Fibroblast of lung (primary cell): ENCODE measurements at places on chromosomes 7 and 10. TPM values are rescaled to one million over a fixed set of nuclear protein-coding genes. Genes with fewer than 3 reads are reported as not detected.

GRCh38 chr7:99390941-99391602 lies 16.5 kb downstream of the ARPC1B start:
- no peak for DNase-seq

The LRMDA gene
- 0.76 and 1.7 TPM in 2 replicates for polyA plus RNA-seq

GRCh38 chr7:107643407-107643806 lies 17.2 kb upstream of the SLC26A4 start:
- DNase-seq: peak; percentile 61

GRCh38 chr10:44908066-44908749 lies 2.9 kb upstream of the TMEM72 start:
- DNase-seq: peak; percentile 20

DNA sequence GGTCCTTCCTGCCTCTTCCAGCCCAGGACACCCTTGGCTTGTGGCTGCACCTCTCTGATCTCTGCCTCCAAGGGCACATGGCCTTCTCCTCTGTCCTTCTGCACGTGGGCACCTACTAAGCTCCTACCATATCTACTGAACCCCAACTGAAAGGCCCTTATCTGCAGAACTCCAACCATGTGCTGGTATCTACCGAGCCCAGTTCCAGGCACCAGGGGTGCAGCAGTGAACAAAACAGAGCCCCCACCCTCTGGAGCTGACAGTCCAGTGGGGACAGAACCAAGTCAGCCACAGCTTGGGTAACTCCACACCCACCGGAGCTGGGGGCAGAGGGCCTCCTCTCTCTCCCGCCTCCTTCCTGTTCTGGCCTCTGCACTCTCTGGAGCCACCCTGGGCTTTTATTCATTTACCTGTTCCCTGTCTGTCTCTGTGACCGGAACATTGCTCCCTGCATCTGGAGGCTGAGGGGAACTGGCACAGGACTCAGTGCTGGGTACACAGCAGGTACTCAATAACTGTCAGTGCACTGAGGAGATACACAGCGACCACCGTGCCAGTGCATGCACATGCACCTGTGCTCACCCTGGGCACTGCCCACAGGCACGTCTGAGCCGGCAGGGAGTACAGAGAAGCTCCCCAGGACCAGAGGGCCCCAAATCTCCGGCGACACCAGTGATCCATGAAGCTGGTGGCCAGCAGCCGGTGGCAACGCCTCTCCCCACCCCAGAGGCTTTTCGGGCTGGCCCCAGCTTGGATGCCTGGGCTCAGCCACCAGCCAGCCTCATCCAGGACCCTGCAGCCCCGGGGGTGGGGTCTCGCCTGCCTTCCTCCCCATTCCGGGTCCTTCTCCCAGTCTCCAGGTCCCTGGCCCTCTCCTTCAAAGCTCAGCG lies 2.0 kb downstream of the MICALL2 start:
- DNase-seq: no peak

- DNase-seq: peak; percentile 67
Observed at GRCh38 chr10:127182161-127182560, 14.2 kb downstream of the INSYN2A start.

DNA sequence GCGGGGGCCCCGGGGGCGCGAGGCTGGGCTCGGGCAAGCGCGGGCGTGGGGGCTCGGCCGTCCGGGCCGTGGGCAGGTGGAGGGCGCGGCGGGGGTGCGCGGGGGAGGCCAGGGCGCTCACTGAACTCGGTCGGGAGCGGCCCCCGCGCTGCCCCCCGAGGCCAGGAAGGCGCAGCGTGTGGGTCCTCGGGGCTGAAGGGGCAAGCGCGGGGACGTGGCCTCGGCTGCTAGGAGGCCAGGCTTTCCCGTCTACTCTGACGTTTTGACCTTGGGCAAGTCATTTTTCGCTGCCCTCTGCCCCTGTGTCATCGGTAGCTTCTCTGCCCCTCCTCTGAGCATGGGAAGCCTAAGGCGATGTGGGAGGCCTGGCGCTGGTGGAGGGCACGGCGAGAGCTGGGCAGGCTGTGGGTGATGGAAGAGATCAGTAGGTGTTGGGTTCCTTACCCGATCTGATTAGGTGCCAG lies 441 bp downstream of the FBH1 start:
- peak; percentile 6 for DNase-seq

The NPTX2 gene
- 0.03 TPM in 2 replicates for polyA plus RNA-seq

GRCh38 chr10:52483587-52483986 lies 169.5 kb downstream of the DKK1 start:
- no peak for DNase-seq

DNA sequence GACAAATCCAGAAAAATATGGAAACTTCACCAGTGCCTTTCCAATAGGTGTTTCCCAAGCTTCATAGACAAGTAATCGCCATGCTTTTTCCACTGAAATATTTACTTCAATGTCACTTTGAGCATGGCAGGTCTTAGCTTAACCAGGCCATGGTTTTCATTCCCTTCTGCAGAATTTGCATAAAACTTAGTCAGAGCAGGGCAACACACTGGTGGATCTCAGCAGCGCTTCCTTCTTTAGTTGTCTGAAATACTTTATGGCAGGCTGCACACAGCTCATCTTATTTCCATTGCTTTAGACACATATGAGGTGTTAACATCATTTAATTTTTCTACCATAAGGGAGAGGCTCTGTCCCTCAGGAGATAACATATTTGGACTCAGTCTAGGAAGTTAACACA lies 102.9 kb upstream of the AHR start:
- no peak for DNase-seq

DNA sequence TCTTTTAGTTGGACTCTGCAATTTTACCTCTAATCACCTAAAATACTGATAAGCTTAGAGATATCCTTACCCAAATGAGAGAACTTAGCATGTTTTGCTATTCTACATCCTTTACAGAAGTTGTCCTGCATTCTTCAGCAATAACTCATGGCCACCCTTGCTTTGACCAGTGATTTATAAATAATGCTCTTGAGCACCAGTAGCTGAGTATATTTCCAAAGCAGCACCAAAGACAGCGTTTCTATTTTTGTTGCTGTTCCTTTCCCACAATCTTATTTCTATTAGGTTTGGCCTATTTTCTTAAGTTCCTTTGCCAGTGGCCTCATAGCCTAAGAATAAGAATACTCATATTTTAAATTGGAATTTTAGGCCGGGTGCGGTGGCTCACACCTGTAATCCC lies 15.0 kb downstream of the ARPC1A start:
- no peak for DNase-seq

GRCh38 chr10:34638406-34639054 lies 176.6 kb downstream of the PARD3 start:
- peak; percentile 92 for DNase-seq

The SPDYE1 gene
- polyA plus RNA-seq: not detected in 2 replicates
